ENCODE measurements at places on chromosomes 3 and 15.

GRCh38 chr3:149620291-149621020, 37.4 kb downstream of the WWTR1 start:
- DNase-seq: no peak

DNA sequence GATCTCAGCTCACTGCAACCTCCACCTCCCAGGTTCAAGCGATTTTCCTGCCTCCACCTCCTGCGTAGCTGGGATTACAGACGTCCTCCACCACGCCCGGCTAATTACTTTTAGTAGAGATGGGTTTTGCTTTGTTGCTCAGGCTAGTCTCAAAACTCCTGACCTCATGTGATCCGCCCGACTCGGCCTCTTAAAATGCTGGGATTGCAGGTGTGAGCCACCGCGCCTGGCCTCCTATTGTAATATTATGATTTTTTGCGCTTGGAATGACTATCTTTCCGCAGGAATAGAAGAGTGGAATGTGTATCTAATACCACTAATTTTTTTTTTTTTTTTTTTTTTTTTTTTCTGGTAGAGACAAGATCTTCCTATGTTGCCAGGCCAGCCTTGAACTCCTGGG, 1.8 kb downstream of the ARL8B start:
- DNase-seq: no peak

DNA sequence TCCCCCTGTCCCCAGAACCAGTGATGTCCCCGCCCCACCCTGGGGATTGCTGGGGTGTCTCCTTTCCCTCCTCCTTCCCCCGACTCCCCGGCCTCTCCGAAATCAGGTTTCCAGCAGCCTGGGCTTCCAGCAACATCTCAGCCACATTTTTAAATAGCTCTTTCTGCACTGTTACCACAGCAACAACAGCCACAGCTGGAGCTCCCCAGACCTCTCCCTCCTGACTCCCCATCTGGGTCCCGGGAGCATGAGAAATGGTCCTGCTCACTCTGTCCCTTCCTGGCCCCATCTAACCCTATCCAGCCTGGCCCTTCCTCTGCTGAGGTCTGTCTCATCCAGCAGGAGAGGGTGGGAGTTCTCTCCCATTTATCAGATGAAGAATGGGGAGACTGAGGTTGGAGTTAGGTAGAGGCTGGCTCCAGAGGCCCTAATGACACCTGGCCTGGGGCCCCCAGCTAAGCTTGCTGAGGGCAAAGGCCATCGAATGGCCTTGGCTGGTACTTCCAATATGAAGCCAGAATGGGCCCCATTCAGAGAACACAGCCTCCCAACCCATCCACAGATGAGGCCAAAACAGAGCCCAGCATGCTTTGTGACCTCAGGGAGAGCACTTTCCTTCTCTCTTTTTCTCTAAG, 1.5 kb downstream of the CAMK1 start:
- no peak for DNase-seq

DNA sequence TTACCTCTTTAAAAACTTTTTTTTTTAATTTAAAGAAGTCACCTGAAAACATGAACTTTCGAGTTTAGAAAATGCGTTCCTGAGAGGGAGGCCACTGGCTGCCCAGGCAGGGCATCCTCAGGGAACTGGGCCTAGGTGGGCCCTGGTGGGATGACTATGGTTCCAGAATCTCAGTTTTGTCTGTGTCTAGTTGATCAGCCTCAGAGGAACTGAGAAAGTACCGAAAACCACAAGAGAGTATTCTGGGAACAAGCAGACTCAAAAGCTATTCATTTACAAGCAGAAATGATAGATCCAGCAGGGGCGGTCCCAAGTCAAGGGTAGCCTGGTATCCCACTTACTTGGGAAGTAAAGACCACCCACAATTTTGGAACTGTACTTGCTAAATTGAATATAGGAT, 10.5 kb downstream of the WWTR1 start:
- no peak for DNase-seq

DNA sequence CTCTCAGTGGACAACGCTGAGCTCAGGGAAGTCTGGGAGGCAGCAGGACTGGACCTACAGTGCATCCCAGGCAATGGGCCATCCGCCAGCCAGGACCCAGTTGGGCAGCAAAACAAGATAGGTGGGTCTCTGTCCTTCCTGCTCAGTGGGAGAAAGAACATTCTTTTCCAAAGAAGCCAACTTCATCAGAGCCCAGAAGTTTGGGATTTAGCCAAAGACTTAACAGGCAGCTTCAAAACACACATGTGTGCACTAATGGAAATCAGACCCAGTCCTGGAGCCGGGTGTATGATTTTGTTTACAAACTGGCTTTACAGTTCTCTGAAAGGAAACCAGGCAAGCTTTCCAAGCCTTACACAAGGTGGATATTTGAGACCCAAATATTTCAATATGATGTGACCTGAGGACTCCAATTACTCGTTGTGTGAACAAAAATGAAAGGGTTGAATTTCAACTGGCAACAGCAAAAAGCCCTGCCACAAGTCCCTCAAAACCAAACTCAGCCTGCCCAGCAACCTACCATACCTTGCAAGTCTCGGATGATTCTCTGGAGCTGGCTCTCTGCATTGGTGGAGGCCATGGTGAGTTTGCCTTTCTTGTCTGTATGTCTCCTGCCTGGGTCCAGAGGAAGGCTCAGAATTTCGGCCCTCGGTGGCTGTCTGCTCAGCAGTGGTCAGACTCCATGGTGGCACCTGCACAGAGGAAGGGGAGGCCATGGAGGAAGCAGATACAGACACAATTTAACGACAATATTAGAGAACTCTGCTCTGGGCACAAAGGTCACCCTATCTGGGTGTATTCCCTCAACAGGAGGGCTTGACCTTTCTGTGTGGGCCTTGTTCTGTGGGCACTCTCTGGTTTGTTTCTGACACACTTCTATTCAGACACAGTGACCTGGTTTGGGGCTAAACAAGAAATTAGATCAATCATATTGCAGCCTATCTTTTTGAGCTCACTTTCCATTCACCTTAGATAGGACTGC, 11.0 kb downstream of the FYCO1 start:
- DNase-seq: no peak

DNA sequence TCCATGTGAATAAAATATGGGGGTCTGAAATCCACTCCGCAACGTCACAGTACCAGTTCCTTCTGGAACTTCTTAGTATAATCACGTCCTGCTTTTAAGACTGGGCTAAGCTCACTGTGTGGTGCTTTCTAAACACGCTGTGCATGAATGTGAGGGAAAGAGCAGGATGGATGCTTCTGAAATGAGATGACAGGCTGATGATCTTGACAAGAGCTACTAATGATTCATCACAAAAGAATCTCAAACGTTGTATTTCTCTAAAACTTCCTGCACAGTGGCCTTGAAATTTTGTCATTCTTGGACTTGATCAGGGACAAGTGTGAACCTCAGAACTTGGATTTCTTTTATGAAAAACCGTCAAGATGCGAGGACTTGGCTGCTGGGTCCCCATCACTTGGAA, 221.4 kb downstream of the CADPS start:
- DNase-seq: no peak

GRCh38 chr3:136122006-136122405, 74.1 kb downstream of the MSL2 start:
- DNase-seq: no peak
